Activated naive CD4-positive, alpha-beta T cell treated with Interleukin-2 at 50 U/mL for 16 hours (primary cell): ENCODE measurements at places on chromosomes 7 and 10.
A peak's percentile ranks its signal among the peaks of the same experiment; 100 is the strongest.

DNA sequence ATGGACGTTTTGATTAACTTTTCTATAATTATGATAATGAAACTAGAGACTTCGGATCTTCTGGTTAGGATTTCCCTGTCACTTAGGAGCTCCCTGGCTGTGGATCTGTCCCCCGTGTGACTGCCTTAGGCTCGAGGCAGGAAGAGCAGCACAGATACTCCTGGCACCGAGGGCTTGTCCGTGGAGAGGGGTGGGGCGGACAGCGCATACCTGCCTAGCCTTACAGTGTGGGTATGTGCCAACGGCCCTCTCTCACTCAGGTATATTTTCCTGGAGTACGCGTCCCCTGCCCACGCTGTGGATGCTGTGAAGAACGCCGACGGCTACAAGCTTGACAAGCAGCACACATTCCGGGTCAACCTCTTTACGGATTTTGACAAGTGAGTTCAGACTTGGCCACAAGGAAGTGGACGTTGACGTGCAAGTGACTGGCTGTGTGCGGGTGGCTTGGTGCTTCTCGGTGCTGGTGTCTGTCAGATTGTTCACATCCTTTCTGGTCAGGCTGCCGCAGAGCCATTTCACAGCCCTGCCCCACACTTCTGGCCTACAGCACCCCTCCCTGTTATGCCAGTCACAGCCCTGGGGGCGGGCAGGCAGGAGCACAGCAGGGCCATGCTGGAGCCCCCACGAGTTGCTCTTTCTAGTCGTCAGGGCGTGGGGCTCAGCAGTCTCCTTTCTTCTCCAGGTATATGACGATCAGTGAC lies 7.9 kb downstream of the EIF3B start:
- no peak for DNase-seq

DNA sequence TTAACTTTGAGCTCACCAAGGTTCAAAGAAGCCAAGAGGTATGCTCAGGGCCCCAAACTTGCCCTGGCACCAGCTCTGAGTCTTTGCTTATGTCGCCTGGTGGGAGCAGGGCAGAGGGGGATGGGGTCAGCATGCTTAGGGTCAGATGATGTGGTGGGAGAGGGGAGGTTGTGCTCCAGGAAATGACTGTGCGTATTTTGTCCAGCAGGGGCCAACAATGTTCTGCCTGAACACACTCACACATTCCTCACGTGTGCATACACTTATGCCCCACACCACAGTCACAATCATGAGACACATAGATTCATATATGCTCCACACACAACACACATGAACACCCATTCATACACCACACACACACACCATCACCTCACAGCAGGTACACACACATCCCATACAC lies 4.4 kb upstream of the RAMP3 start:
- DNase-seq: no peak

DNA sequence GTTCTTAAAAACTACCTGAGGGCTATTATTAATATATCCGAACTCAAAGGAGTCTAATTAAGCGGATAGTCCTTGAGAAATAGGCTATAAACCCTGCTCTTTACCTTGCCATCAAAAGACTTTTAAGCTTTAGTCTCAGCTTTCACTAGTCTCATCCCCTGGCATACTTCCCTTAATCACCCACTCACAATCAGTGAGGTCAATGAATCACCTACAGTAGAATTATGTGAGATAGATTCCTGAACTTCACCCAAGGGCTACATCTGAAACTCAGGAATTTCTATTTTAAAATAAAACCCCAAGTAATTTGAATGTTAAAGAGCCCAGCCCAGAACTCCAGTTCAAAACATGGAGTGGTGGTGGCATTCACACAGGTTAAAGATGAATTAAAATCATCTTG lies 108.7 kb downstream of the ETV1 start:
- DNase-seq: no peak

- no peak for DNase-seq
These were observed 60.6 kb downstream of the GLRX3 start for GRCh38 chr10:130196511-130197487.

GRCh38 chr7:11294218-11294617 lies 320.5 kb downstream of the PHF14 start:
- no peak for DNase-seq

DNA sequence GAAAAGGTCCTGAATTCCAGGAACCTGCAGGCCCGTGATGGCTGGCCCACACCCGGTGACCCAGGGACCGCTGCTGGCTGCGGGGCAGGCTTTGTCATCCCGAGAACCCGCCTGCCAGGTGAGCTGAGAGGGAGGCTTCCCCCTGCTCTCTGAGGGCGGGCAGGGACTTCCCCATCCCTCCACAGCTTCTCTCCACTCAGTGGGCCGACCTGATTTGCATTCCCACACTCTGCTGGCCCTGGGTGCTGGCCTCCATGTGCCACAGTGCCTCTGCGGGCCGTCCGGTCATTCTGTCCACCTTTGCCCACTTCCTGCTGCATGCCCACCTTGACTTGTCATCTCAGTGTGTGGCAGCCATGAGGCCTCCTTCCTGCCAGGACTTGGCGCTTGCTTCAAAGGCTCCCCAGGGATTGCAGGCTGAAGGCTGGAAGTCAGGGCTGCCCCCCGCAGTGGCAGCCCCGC lies 35.3 kb downstream of the PALD1 start:
- DNase-seq: peak; percentile 34

DNA sequence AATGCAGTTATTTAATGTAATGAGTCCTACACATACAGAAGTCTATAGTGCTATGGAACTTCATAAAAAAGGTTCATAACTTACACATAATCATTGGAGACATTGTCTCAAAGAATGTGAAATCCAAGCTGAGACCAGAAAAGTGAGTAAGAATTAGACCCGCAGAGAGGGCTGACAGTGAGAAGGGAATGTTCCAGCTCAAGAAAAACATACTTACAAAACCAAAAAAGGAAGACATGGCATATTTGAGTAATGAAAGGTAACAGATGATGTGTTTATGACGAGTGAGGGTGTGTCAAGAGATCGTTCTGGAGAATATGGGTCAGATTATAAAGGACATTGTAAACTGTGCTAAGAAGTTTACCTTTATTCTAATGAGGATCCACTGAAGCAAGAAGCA lies 566.5 kb downstream of the ATRNL1 start:
- DNase-seq: no peak

GRCh38 chr7:105672801-105673200 lies 91.5 kb upstream of the EFCAB10 start:
- DNase-seq: no peak

DNA sequence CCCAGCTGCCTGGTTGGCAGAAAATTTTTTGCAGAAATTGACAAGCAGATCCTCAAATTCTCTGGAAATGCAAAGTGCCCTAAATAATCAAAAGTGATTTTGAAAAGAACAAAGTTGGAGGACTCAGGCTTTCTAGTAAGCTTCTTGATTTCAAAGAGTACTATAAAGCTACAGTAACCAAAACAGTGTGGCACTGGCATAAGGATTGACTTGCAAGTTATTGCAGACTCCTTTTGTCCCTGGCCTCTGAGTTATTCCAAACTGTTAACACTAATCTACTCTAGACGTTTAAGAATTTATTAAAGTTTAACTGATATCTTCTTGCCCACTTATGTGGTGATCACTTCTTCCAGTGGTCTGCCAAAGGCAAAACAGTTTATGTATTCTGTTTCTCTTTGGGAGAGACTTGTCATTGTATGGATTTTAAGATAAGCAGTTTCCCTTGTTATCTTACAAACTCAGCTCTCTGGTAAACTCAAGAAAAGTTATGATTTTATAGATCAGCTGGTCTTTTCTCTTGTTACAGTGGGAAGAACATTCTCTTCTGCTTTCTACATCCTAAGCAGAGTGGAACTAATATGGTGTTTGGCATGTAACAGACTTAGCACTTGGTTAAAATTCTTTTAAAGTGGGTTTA lies 41.4 kb downstream of the LOXL4 start:
- DNase-seq: no peak

GRCh38 chr7:51366930-51367613 lies 50.5 kb upstream of the COBL start:
- no peak for DNase-seq

DNA sequence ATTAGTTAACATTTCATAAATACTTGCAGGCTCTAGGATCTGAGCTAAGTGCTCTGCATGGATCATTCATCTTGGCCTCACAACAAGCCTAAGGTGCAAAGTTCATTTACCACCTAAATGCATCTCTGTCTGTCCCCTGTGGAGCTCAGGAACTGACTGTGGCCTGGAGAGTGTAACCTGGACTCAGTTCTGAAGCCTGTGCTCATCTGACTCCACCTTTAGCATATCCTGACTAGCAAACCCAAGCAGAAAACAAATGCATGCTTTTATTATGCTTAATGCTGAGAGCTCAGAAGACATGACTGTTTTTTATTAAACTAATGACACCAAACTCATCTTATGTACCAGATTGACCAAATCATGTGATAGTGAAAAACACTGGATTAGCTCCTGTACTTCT lies 245.6 kb upstream of the INHBA start:
- no peak for DNase-seq

DNA sequence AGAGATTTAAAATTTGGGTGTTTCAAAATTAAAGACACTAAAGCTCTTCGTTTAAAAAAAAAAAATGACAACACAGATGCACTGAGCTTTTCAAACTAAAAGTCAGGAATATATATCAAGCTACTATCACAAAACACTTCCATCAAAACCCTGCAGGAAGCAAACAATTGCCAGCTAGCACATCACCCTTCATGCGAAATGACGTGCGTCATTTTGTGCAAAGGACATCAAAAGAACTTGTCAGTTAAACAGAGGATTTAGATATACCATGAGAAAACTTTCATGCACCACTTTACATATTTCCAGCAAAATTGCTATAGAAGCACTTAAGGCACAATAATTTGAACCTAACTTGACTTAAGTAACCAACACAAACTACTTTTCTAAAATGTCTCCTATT lies 264.7 kb downstream of the GRM8 start:
- DNase-seq: no peak

DNA sequence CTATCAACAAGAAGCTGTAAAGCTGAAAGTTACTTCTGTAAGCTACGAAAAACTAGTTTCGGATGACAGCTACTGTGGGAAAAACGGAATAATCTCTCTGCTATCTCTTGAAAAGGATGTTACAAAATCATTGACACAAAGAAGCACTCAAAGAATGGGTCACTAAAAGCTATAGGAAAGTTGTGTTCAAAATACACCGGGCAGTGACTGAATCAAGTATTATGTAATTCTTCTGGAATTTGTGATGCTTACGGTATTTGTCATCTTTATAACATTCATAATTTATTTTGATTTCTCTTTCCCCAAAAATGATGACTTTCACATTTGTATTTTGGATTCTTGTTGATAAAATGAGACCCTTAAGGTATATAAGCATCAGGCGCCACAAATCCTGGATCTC lies 112.1 kb upstream of the KLF6 start:
- DNase-seq: no peak

GRCh38 chr7:90968871-90969270 lies 295.4 kb upstream of the FZD1 start:
- DNase-seq: no peak

GRCh38 chr10:976316-976715 lies 11.9 kb upstream of the GTPBP4 start:
- DNase-seq: no peak

- DNase-seq: peak; percentile 32
These were observed 9.3 kb upstream of the TET1 start for GRCh38 chr10:68550747-68551411.

- no peak for DNase-seq
These were observed 79.2 kb downstream of the GNAI1 start for GRCh38 chr7:80213814-80214213.

GRCh38 chr7:155705623-155706360 lies 61.3 kb downstream of the RBM33 start:
- DNase-seq: no peak

- DNase-seq: no peak
These were observed 181.5 kb upstream of the GNAI1 start for GRCh38 chr7:79953130-79953529.

DNA sequence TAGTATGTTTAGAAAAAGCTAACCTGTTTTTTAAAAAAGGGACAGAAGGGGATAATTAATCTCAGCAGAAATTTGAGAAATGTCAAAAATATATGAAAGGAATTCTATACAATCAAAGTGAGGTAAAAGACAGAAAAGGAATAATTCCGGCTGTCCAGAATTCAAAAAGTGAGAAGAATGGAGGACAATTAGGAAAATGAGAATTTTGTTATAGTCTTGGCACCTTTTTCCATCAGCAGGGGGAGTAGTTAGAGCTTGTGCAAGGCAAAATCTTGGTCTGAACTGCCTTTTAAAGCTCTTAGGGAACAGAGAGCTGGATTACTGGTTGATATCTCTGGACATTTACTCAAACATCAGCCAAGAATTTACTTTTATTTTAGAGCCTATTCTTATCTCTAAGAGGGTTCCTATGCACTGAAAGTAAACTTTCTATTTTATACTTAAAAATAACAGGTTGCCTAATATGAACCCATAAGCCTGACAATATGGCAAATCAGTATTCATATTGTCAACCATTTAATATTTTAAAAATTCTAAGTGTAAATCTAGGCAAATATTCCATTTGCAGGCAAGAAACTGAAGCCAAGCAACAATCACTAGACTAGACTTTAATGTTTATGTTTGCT lies 185.6 kb downstream of the ANK3 start:
- no peak for DNase-seq

DNA sequence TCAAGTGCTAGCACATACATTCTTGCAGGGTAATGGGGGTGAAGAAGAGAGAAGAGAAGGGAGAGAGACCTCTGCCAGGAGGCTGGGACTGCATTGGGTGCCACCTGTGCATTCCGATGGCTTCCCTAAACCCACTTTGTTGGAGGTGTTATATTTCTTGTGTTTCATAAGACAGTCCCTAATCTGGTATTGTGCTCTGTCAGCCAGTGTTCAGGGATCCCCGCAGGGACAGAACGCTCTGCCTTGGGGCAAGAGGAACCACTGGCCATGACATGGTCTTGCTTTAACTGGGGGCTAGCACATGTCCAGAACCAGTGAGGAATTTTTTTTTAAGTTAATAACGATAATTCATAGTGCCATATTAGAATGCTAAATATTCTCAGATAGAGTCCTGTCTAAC lies 365.2 kb upstream of the GALNT17 start:
- DNase-seq: no peak

GRCh38 chr7:69674701-69675182 lies 76.5 kb downstream of the AUTS2 start:
- DNase-seq: no peak

GRCh38 chr7:30852308-30852684 lies 59.4 kb upstream of the AQP1 start:
- no peak for DNase-seq

GRCh38 chr10:57791546-57791945 lies 476.1 kb downstream of the IPMK start:
- no peak for DNase-seq

DNA sequence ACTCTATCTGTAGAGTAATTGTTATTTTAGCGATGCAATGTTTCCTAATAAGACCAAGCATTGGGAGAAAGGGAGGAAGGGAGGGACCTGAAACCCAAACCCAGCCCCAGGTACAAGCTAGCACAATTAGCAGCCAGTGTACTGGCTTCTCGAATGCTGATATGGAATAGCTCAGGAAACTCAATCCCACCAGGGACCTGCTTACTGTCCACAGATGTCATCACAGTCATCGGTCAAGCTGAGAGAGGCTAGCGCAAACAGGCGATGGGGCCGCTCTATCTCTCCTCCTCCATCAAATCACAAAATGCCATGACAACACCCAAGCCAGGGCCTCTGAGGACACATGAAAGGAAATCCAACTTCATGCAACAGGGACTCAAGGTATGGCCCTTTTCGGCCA lies 192.1 kb downstream of the KCNMA1 start:
- no peak for DNase-seq
